ENCODE measurements at places on chromosomes 3 and 15.

DNA sequence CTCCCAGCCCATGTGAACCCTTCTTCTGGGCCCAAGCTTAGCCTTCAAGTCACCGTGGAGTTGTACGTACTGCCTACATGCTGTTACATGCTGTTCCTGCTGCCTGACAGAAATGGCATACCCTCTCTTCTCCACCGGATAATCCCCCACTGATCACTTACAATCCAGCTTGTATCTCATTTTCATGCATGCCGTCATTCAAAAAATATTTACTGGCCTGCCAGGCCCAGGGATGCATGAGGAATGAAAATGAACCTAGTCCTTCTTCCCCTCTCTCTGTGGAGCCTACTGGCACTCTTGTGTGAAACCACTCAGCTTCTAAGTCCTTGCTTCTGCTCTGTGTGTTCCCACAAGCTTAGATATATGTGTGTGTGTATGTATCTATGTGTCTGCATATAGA is 60.6 kb downstream of the WNT5A start:
- no peak for DNase-seq

DNA sequence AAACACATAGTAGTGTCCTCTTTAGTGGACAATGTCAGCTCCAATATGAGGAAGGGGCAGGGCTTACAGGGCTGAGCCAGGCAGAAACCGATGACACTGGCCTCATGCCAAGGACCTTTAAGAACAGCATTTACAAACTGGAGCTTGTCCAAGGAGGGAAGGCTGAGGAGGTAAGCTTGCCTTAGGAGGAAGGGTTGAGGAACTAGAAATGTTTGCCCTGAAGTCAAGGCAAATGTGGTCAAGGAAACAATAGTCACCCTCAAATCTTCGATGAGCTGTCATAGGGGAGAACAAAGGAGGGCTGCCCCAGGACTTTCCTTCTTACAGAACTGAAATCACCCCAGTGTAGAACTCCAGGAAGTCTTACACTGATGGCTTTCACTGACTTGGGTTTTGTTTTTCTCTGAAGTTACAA is 136.4 kb downstream of the LIPC start:
- no peak for DNase-seq

- no peak for DNase-seq
Observed at GRCh38 chr15:81941479-81941878, 104.3 kb downstream of the MEX3B start.

DNA sequence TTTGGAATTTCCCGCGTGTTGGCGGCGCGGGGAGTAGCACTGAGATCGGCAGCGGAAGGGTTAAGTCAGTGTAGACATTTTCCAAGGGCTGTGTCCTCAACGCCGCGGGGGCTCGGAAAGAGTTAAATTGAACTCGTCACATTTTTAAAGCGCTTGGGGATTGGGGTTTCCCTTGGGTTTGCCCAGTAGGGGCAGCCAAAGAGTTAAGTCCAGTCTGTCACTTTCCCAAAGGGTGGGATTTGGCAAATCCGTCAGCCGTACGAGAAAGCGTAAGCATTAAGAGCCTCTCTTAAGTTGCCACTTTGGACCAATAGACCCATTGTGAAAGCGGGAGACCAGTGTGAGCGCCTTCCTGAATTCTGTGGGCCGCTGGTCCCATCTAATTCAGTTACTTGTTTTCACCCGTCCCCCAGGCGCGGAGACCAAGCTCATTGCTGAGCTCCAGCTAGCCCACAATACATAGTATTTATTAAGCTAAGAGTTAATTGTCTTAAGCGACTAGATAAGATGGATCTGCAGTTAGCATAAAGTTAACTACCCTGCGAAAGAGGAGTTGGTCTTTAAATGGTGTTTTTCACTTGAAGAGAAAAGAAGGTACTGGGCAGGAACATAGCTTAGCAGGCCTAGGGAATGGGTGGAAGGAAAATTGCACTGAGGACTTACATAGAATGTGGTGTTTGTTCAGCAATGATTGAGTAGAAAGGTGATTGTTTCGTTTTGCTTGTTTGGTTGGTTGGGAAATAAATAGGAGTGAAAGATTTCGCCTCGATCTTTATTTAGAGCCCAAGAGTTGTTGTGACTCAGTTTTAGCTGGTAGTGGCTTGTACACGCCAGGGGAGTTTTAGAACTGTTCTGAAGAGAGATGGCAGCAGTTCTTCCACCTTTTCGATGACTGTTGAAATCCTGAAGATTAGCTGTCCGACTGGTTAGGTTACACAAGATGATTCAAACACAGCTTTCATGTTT is 932 bp downstream of the ARL8B start:
- DNase-seq = peak; percentile 89

- peak; percentile 24 for DNase-seq
Observed at GRCh38 chr15:63599401-63600000, 2.3 kb downstream of the FBXL22 start.

DNA sequence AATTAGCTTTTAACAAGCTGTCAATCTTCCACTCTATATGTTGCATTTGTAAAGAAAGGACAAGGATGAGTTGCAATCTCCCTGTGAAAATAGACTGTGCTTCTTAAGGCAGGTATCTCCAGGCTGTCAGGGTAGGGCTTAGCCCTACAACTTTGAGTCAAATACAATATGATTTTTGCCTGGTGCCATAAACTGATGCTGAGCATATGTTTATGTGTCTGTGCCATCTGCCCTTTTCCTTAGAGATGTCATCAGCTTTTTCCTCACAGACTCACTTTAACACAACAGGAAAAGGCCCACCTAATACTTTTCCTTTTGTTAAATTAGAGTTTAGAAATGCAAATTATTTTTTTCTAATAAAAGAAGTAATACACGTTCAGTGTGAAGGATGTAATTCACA is 548.3 kb downstream of the NLGN1 start:
- no peak for DNase-seq

- no peak for DNase-seq
Observed at GRCh38 chr3:107985496-107985895, 105.3 kb downstream of the CD47 start.

DNA sequence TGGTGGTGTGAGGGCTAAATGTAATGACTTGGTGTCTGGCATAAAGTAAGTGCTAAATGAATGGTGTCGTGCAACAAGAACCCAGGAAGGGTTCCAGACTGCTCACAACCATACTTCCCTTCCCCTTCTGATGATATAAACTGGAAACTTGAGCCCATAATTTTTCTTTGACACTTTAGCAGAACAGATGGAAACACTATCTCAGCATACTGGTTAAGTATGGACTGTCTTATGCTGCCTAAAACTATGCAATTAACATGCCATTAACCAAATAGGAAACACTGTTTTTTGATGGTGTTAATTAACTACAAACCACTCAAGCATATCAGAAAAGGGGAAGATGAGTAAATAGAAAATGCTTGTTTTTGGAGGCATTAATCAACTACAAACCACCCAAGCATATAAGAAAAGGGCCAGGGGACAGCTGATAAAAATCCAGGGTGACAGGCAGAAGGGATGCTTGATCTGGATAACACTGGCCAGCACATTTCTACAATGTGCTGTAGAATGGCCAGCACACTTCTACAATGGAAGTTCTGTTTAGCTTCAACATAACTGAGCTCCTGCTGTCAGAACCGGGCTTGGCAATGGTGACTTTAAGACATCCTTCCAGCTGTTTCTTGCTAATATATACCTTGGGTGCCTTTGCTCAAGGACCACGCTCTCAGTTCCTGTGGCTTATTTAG is 85.5 kb upstream of the FAM3D start:
- no peak for DNase-seq

DNA sequence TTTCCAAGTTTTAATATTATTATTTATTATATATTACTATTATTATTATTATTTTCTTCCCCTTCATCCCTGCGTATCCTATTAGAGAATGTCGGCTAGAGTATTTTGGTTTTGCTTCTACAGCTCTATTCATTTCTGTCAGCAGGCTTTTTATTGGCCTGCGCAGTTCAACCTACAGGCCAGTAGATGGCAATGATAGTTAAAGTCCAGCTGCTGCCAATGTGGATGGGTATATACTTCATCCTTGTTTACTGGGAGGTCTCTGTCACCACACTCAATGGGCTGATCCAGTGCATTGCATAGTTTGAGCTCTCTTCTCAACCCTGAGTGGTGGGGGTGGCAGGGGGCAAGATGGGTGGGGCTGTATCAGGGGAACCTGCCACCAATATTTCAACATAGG is 799.8 kb downstream of the NSUN3 start:
- DNase-seq = peak; percentile 69
